PC-3 (cell line): ENCODE measurements at places on chromosomes 16 and 17. TPM values are rescaled to one million over a fixed set of nuclear protein-coding genes. Genes with fewer than 3 reads are reported as not detected.

DNA sequence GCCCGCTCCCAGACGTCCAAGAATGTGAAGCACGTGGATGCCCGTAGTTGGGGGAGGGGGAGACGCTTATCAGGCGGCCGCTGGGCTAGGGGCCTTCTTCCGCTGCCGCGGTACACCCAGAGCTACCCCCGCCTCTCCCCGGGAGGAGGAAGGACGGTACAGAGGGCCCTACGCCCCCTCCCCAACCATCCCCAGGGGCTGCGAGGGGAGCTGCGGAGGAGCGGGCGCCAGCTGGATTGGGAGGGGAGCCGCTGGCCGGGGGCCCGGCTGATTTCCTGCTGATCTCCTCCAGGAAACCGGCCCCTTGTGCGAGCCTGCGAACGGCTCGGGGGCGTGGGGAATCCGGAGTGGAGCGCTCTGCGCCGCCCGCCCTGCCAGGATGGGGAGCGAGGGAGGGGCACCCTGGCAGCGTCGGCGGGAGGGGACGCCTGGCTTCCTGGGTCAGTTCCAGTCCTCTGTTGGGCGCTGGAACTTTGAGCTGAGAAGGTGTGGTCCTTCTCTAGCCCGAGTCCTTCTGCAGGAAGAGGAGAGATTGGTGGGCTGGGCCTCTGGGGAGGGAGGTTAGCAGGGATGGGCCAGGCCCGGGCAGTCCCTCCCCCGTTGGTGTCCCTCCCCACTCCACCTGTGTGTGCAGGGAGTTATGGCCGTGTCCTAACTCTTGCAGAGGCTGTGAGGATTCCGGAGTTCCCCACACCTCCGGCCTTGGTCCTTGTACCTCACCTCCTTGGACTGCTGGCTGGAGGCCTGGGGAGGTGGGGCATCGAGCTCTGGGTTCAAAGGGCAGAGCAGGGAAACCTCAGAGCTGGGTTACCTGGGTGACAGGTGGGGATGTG is 19.2 kb downstream of the GJD3 start:
- peak overlapping the region; percentile 57; the same call in 1 of the 2 replicates for H3K4me3 ChIP-seq
- H3K36me3 ChIP-seq = no peaks in the 10 kb centered on the region
- 0 out of 2 replicates have a peak overlapping the region, but pooled peaks have one; percentile 14 for H3K27ac ChIP-seq
- H3K4me1 ChIP-seq = peaks cover 7% of the 10 kb centered on the region
- peak; percentile 32 for DNase-seq

GRCh38 chr16:88464447-88465318 is 11.6 kb downstream of the ZFPM1 start:
- no peaks in the 10 kb centered on the region for H3K36me3 ChIP-seq
- no peak overlapping the region for H3K27ac ChIP-seq
- DNase-seq = no peak
- no peaks in the 10 kb centered on the region for H3K27me3 ChIP-seq
- H3K4me3 ChIP-seq = no peak overlapping the region
- no peaks in the 10 kb centered on the region for H3K4me1 ChIP-seq

GRCh38 chr16:70250748-70251628 is 752 bp downstream of the EXOSC6 start:
- H3K27ac ChIP-seq = no peak overlapping the region
- DNase-seq = peak; percentile 23
- no peaks in the 10 kb centered on the region for H3K27me3 ChIP-seq
- peak overlapping the region; percentile 93 for H3K4me3 ChIP-seq

Gene GLIS2
- 2.1 and 5.9 TPM in 2 replicates for total RNA-seq

DNA sequence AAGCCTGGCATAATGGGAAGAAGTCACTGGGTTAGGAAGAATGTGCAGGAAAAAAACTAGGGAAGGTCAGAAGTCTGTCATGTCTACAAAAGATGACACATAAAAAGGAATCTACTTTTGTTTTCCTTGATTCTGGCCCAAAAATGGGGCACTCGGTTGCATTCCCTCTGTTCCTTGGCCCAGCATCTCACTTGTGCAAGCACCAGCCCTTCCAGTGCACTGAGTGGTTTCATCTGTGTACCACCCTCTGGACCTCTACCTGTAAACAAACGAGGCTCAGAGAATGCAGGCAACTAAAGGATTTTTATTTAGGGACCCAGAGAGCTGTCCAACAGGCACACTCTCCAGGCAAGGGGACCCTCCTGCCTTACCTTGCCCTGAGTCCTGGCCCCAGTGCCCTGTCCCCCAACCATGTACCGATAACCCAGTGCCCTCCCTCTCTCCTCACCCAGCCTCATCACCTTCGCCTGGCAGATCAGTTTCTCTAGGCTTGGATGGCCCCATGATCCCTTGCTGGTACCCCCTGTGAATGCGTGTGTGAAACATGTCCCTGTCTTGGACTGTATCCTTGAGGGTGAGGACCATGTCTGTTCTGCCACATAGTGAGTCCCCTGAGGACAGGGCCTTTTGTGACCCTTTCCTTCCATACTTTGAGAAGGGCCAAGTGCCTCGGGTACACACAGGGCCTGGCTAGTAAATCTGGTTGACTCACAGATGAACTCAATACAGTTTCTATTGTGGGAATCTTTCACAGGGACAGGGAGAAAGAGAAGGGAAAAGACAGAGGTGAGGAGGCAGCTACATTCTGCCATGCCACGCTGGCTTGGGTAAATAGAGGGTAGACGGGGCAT is 13.3 kb downstream of the NXPH3 start:
- no peaks in the 10 kb centered on the region for H3K36me3 ChIP-seq
- DNase-seq = peak; percentile 51
- no peaks in the 10 kb centered on the region for H3K27me3 ChIP-seq
- H3K27ac ChIP-seq = peak overlapping the region; percentile 18

DNA sequence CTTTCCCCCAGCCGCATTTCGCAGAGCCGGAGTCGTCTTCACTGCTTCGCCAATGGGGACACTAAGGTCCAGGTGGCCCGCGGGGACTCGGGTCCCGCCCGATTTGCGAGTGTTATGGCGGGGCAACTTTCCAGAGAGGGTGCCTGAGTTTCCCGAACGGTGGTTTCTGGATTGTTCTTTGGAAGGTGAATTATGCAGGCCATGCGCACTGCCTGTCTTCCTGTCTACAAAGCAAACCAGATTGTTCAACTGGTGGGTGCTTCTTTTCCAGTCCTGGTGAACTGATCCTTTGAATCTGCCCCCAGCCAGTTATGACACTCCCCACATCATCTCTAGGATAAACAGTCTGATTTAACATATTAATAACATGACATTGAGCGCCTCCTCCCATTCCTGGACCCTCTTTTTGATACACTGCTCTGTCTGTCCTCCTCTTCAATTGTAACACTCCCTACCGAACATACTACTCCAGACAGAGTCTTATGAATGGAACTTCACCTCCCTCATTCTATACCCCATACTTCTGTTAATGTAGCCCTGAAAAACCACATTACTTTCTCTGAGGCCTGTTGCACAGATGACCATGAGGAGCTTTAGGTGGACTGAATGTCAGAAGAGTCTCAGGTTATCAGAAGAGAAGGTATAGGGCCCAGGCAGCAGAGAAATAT is 159.0 kb downstream of the RAB11FIP4 start:
- no peaks in the 10 kb centered on the region for H3K27me3 ChIP-seq
- H3K27ac ChIP-seq = no peak overlapping the region
- peak overlapping the region; percentile 68 for H3K4me3 ChIP-seq
- no peak for DNase-seq
- H3K4me1 ChIP-seq = peaks cover 3% of the 10 kb centered on the region; the same call in 1 of the 2 replicates

GRCh38 chr16:28602529-28602928 is 5.7 kb upstream of the SULT1A2 start:
- no peak for DNase-seq
- no peak overlapping the region for H3K27ac ChIP-seq
- no peak overlapping the region for H3K4me3 ChIP-seq
- no peaks in the 10 kb centered on the region for H3K4me1 ChIP-seq
- no peaks in the 10 kb centered on the region for H3K27me3 ChIP-seq
- H3K36me3 ChIP-seq = no peaks in the 10 kb centered on the region

Gene KAT7
- total RNA-seq = 39.1 and 45.8 TPM in 2 replicates

DNA sequence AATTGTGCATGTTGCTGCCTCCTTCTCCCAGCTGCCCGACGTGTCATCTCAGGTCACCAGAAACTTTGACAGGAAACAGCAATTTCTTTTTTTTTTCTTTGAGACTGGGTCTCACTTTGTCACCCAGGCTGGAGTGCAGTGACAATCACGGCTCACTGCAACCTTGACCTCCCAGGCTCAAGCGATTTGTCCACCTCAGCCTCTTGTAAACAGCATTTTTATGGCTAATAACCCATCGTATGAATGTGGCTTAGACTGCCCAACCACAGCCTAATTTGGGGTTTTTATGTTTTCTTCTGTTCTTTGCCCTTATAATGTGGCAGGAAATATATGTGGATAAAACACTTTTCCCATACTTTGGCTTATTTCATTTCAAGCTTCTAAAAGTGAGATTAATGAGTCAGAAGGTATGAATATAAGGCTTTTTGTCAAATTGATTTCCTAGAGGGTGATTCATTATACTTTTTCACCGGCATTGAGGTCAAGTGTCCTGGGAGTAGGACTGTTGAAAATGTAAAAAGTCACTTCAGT is 31.0 kb upstream of the SLC5A10 start:
- peaks cover 21% of the 10 kb centered on the region for H3K36me3 ChIP-seq
- peak overlapping the region; percentile 38 for H3K4me3 ChIP-seq
- H3K27me3 ChIP-seq = no peaks in the 10 kb centered on the region
- H3K4me1 ChIP-seq = peaks cover 31% of the 10 kb centered on the region
- H3K27ac ChIP-seq = peak overlapping the region; percentile 98

Gene KRTAP2-3
- total RNA-seq = 10.8 and 12.4 TPM in 2 replicates

DNA sequence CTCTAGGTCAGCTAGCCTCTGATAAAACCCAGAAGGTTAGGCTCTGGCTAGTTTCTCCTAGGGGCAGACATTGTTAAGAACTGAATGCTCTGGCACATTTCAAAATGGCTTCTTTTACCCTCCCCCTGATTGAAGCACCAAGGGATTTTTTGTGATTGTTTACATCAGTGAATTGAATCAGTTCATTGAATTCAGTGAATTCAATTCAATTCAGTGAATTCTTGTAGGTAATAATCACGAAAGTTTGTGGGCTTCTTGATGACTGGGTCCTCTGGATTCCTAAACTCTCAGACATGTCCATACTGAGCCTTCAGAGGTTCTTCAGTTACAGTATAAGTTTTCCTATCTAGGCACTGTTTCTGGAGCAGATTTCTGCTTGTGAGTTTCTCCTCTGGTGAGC is 135.2 kb upstream of the ELAC2 start:
- no peak overlapping the region for H3K27ac ChIP-seq
- DNase-seq = no peak
- H3K4me1 ChIP-seq = no peaks in the 10 kb centered on the region
- H3K4me3 ChIP-seq = no peak overlapping the region
- H3K27me3 ChIP-seq = peaks cover 23% of the 10 kb centered on the region

GRCh38 chr16:12750554-12750918 is 53.2 kb downstream of the CPPED1 start:
- no peaks in the 10 kb centered on the region for H3K36me3 ChIP-seq
- no peak for DNase-seq
- no peak overlapping the region for H3K27ac ChIP-seq
- H3K4me1 ChIP-seq = no peaks in the 10 kb centered on the region
- H3K4me3 ChIP-seq = no peak overlapping the region

- peaks cover 10% of the 10 kb centered on the region for H3K4me1 ChIP-seq
- H3K27me3 ChIP-seq = no peaks in the 10 kb centered on the region
- peaks cover 13% of the 10 kb centered on the region for H3K36me3 ChIP-seq
- no peak overlapping the region for H3K27ac ChIP-seq
- H3K4me3 ChIP-seq = no peak overlapping the region
These were observed 29.4 kb downstream of the NARF start for GRCh38 chr17:82487910-82488309.

DNA sequence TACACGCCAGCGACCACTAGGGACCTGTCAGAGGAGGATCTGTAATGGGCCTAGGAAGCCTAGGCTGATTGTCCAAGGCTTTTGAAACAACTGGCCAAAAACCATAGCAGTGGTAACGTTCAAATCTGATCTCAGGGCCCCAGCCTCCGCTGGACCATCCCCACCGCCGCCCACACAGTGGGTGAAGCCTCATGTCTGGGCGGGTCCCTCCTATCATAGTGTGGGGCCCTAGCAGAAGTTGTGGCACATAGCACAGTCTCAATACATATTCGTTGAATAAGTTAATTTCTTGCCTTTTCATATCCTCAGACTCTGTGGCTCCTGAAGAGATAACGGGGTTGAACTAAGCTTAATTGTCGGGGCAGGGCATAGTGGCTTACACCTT is 818 bp downstream of the DPH1 start:
- DNase-seq = no peak
- no peak overlapping the region for H3K27ac ChIP-seq
- no peaks in the 10 kb centered on the region for H3K27me3 ChIP-seq
- peak overlapping the region; percentile 92 for H3K4me3 ChIP-seq
- H3K36me3 ChIP-seq = no peaks in the 10 kb centered on the region; the same call in 1 of the 2 replicates
- peaks cover 6% of the 10 kb centered on the region; the same call in 1 of the 2 replicates for H3K4me1 ChIP-seq

GRCh38 chr17:7538891-7539545 is 9.8 kb upstream of the TNFSF12 start:
- H3K36me3 ChIP-seq = no peaks in the 10 kb centered on the region
- H3K27me3 ChIP-seq = no peaks in the 10 kb centered on the region
- no peak for DNase-seq
- no peak overlapping the region for H3K27ac ChIP-seq
- H3K4me3 ChIP-seq = no peak overlapping the region
- H3K4me1 ChIP-seq = no peaks in the 10 kb centered on the region

- H3K4me1 ChIP-seq = peaks cover 39% of the 10 kb centered on the region
- DNase-seq = peak; percentile 88
- peak overlapping the region; percentile 56 for H3K27ac ChIP-seq
- no peaks in the 10 kb centered on the region for H3K27me3 ChIP-seq
- no peaks in the 10 kb centered on the region for H3K36me3 ChIP-seq
- H3K4me3 ChIP-seq = no peak overlapping the region
These were observed 7.5 kb upstream of the SNTB2 start for GRCh38 chr16:69179328-69180010.

DNA sequence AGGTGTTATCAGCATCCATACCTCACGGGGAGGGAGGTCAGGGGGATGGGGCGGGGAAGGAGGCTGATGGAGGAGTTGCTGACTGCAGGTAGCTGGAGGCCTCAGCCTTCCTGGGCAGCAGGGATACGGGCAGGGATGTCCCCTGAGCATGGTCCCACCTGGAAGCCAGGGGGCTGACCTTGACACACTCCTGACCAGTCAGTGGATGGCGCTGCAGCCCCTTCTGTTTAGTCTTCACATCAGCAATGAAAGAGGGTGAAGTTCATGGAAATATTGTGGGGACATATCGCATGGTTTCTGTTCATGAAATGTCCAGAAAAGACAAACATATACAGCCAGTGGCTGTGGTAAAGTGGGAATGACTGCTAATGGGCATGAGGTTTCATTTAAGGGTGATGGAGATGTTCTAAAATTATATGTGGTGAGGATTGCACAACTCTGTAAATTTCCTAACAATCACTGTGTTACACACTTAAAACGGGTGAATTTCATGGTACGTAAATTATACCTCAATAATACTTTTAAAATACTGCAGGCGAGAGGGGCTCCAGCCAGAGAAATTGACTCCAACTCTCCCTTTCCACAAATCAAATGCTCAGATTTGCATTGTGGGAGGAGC is 489.6 kb downstream of the CDH13 start:
- DNase-seq = no peak
- H3K4me1 ChIP-seq = no peaks in the 10 kb centered on the region
- no peak overlapping the region for H3K4me3 ChIP-seq
- no peaks in the 10 kb centered on the region for H3K36me3 ChIP-seq
- H3K27me3 ChIP-seq = peaks cover 2% of the 10 kb centered on the region; the same call in 1 of the 2 replicates
- H3K27ac ChIP-seq = no peak overlapping the region
